ENCODE measurements at places on chromosomes 12 and 14.

- no peak for DNase-seq
These were observed 23.3 kb downstream of the MDM2 start for GRCh38 chr12:68831272-68831671.

- DNase-seq, result no peak
These were observed 12.4 kb downstream of the KRT7 start for GRCh38 chr12:52245259-52245961.

DNA sequence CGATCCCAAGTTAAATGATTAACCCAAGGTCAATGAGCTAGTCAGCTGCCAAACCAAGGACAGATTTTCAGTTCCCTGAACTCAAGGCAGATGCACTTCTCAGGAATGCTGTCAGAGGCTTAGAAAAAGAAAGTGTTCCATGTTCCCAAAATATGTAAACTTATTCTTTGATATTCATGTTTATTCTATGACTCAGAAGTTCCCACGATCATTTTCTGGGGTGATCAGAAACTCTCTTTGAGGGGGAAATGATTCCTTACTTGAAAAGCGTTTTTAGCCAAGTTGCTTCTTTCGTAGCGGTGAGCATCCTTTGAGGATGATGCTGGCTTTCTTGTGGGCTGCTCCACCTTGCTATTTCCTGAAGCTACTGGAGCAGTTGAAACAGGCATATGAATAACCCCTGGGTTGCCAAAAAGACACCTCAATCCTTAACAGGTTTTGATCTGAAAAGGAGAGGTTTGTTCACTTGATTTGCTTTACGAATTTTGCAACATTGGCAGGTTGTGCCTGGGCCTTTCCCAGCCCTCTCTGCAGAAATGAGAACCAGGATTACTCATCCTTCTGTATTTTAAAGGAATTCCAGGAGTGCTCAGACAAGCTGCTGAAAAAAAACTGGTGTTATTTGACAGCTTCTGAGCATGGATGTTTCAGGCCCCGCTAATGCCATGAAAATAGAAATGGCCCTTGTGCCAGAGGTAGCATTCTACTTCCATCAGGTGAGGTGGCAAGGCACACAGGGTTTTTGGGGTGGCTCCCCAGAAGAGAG, 121.4 kb upstream of the HIF1A start:
- DNase-seq, result no peak

GRCh38 chr14:21978184-21978998, 304.8 kb upstream of the OR4E1 start:
- peak; percentile 77 for DNase-seq

DNA sequence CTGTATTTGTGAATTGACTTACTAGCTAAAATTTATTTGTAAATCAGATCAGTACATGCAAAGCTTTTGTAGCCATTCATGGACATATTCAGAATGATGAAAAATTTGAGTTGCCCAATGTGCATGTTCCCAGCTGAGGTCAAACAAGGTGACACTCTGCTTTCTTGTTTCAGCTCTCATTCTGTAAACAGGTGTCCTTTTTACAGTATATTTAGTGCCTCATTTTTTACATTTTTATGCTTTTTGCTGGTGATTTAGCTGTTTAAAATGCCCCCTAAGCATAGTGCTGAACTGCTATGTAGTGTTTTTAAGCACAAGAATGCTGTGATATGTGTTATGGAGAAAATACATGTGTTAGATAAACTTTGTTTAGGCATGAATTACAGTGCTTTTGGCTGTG, 76.3 kb downstream of the MIA2 start:
- no peak for DNase-seq

DNA sequence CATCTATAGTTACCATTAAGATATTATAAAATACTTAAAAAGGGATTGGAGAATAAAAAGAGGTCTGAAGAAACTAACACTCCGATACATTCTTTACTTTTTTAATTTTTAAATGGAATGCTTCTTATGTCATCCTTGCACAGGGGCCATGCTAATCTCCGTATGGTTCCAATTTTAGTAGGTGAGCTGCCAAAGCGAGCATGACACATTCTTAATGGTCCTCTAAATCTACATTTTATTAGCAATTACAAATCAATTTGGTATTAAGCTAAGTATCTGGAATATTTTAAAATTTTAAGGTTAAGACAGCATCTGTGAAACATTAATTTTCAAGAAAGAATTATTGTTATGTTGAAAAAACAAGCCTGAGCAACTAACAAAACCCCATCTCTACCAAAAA, 6.2 kb upstream of the ARID4A start:
- no peak for DNase-seq

GRCh38 chr12:31560516-31560915, 30.4 kb downstream of the DENND5B start:
- no peak for DNase-seq

DNA sequence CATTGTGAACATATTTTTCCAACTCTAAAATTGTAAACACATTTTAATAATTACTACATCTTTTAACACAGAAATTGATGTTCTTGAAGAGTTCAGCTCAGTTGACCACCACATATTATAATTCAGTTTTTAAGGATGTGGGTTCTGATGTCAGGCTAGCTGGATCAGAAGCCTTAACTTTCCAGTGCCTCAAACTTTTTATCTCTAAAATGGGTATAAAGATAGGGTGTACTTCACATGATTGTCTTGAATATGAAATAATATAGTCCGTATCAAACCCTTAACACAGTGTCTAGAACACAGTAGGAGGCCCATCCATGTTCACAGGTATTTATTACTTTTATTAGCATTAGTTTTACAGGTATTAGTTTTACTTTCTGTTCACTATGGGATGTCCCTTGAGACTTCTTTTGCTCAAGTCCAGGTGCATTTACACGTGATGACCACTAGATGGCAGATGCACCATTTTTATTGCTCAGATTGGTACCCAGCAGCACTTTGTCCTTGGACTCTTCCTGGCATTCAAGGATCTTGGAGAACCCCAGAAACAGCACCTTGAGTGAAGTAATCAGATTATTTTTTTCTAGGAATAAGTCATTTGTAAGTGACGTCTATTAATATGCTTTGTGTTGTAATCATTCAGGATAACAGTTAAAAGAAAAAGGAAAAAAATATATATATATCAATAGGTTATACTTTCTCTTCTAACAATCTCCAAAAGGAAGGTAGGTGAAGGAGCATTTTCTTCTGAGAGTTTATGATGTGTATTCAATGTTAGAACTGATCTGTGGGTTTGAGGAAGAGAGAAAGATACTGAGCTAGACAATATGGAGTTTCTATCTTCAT, 580.2 kb downstream of the ETNK1 start:
- peak; percentile 56 for DNase-seq

DNA sequence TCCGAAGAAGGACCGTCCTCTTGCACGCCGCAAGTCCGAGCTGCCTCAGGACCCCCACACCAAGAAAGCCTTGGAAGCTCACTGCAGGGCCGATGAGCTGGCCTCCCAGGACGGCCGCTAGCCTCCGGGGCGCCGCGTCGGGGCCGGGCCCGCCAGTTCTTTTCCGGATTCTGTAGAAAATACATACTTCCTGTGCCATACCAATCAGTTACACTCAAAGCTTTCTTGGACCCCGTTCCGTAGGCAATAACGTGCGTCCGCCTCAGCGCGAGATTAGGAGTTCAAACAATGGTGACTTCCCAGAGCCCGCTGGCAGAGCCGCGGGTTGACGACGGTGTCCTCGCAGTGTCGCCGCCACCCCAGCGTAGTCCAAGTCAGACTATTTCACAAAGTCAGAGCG, 39.2 kb upstream of the DYNC1H1 start:
- no peak for DNase-seq

GRCh38 chr12:41190338-41190737, 2.2 kb downstream of the PDZRN4 start:
- peak; percentile 51 for DNase-seq

- DNase-seq, result no peak
These were observed 456.2 kb downstream of the ADAMTS20 start for GRCh38 chr12:43095669-43096280.

DNA sequence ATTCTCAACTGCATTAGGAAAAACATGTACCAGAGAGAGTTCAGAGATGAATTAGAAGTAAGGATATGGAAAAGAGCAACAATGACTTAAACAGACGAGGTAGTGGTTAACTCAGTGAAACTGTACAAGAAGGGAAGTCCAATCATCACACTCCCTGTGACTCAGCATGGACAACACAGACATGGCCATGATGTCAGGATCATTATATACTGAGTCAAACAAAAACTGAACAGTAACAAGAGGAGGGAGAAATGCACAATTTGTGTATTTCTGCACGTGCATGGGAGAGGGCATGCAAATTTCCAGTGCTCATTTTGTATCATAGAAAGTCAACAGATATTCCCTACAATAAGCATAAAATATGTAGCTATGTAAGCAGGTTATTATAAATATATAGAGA, 1037.8 kb downstream of the BCL11B start:
- no peak for DNase-seq

- no peak for DNase-seq
These were observed 75.6 kb upstream of the WSCD2 start for GRCh38 chr12:108053512-108053911.

Measured in HEK293T (cell line).